ENCODE measurements at places on chromosomes 12 and 14.

- no peak for DNase-seq
Observed at GRCh38 chr12:82426586-82426985, 68.3 kb downstream of the METTL25 start.

GRCh38 chr14:80959496-80959895, 4.1 kb downstream of the TSHR start:
- DNase-seq: no peak

DNA sequence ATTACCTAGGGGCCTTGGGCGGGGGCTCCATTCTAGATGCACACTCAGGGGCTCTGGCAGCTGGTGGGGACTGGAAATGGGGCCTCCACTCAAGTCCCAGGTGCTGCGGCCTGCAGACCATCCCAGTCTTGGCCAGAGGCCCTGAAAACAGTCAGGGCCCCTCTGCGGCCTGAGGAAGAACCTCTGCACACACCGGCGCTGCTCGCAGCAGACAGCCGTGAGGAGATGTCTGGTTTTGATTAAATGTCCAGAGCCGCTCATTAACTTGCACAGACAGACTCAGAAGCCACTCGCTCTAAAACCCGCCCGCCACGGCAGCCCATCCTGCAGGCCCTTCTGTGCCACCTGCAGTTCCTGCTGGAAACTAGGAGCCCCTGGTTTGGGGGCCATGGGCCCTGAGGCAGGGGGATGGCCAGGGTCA, 36.4 kb upstream of the NCOR2 start:
- no peak for DNase-seq

DNA sequence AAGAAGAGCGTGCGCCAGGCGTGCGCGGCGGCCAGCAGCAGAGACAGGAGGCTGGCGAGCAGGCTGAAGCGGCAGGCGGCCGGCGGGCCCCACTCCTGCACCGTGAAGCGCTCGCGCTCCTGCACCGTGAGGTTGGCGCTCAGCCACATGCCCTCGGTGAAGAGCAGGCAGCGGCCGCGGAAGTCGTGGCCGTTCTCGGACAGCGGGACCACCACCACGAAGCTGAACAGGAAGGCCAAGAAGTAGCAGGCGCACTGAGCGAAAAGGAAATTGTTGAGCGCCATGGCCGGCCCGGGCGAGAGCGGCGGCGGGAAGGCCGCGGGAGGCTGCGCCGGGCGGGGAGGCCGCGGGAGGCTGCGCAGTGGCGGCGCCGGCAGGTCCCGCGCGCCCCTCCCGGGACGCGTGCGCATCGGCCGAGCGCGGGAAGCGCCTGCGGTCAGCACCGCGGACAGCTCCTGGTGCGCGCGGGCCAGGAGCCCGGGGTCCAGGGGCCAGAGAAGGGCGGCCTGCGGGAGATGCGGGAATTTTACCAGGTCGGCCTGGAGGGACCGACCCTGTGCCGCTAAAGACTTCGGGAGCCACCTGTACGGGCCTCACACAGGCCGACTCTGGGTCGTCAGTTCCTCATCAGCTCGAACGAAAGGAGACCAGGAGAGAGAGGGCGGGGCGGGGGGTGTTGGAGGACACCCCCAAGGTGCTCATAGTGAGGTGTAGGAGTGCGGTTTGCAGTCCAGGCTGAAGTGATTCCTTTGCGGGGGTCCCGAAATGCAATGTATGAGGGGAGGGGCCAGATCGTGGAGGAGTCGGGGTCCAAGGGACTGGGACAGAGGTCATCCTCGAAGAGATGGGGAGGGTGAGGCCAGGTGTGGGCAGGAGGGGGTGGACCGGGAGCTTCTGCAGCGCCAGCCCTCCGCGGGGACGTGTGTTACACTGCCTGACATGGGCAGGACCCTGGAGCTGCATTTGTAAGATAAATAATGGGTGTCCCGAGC, at the start of gene TMEM179:
TSS of gene TMEM179 (minus strand) at position 315 of the 992 bp plus-strand sequence. CDS start at position 284, 31 bp downstream.
- no peak for DNase-seq

- no peak for DNase-seq
Observed at GRCh38 chr12:54016478-54016964, 7.7 kb downstream of the HOXC8 start.

DNA sequence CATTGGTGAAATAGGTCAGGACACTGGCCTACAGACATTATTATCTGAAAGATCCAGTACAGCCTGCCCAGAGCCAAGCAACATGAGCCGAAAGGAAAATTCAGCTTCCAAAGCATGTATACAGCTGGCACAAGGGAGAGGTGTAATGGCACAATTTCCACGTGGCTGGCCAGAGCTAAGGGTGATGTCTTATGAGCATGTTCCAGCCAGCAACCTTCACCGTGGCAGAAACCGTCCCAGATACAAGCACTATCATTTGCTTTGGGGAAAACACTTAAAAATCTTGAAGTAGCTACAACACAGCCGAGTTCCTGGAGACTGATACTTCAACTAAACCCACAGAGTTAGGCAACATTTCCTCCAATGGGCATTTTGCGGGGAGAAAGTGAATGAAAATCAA, 44.5 kb downstream of the CORO1C start:
- DNase-seq: no peak

DNA sequence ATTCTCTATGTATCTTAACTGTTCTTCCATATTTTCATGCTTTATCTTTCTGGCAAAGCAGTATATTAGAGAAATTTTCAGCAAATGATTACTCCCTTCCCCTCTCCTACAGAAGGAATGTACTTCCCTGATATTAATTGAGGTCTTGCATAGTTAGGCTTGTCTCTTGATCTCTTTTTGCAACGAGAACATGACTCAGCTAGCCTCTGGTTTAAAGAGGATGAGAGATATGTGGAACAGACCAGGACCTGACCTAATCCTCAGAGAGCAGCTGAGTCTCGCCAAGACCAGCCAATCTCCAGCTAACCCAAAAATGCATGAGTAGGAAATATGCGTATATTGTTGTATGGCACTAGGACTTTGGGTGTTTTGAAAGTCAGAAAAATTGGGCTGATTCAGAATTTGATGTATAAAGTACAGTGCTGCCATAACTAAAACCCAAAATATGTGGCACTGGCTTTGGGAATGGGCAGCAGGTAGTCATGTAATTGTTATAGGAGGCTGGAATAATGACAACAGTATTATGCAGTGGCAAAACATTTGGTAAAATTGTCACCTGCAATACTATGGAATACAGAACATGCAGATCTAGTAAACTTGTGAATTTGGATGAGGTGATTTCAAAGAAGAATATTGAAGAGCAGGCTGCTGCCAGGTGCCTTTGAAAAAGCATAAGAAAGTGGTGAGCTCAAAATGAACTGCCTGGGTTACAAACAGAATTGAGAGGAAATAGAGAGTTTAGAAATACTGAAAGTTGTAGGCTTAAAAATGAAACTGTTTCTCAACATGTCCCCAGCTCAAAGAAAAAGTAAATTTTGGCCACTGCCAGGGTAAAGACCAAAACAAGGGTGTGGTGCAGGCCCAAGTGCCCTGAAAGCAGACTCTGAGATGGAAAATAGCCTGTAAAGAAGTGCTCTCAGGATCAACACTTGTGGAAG, 9.3 kb upstream of the USP15 start:
- DNase-seq: no peak

DNA sequence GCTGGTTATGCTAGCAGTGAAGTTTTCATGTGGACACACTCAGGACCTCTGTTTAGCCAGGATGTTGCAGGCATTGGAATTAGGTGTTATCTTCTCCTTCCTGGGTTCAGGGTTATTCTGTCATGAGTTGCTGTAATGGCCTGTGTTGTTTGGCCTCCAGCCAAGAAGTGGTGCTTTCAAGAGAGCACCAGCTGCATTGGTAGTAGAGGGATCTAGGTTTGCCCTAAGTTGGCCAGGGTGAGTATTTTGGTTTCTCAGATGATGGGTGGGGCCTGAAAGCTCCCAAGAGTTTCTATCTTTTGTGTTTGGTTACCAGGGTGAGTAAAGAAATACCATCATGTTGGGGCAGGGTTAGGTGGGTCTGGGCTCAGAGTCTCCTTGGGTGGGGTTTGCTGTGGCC, 2.7 kb upstream of the GZMH start:
- DNase-seq: no peak

DNA sequence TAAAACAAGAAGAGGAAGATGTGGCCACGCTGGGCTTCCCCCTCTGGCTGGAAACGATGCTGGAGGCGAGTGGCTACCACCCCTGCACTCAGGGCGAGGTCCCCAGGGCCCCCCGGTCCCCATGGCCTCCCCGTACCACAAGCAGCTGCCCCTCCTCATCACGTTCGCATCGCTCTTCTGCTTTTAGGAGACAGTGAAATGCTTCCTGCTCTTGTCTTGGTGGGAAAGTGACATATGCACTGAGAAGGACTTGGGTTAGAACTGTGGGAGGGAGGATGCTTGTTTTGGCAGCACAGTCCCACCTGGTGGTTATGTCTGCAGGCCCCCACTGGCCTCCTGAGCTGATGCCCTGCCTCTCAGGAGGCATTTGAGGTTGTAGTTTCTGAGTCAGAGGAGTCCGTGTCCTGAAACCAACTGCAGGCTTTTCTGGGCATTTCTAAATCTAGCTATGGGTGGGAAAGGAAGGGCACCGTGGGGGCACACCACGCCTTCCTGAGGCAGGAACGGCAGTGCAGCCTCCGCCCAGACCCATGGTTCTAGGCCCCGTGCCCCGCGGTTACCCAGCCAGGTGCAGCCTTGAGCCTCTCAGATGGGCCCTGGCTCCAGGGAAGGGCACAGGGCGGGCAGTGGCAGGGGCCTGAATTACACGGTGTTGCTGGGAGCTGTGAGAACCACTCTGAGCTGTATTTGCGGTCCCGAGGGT, 139.3 kb downstream of the ADGRD1 start:
- no peak for DNase-seq

- no peak for DNase-seq
Observed at GRCh38 chr14:70707138-70708038, 65.7 kb downstream of the TTC9 start.

GRCh38 chr12:77377116-77377515, 311.7 kb upstream of the E2F7 start:
- DNase-seq: no peak

GRCh38 chr14:35218963-35219362, 73.2 kb upstream of the PSMA6 start:
- DNase-seq: no peak

DNA sequence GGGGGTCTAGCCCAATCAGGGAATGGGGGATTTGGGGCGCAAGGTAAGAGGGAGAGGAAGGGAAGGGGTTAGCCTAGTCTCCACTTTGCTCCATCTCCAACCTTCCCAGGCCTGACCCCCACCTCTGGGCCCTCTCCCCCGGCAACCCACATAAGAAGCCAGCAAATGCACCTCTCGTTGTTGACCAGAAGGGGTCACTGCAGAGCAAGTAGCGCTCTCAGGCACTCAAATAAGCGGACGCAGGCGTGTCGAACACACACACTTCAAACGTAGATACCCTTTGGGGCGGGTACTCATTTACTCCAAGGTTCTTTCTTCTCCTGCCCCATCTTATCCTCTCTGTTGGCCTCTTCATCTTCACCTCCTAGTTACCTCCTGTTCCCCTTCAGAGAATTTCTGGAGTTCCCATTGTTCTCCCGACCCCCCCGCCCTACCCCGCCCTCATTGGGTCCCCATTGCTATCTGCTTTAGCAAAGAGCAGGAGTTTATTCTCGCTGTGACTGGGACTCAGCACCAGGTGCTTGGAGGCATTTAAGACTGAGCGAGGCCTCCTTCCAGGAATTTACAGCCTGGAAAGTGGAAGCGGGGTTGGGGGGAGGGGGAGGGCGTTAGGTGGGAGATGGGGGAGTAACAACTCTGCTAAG, 1.5 kb upstream of the SRRM4 start:
- peak; percentile 0 for DNase-seq

- no peak for DNase-seq
Observed at GRCh38 chr14:71749613-71750238, 182.5 kb upstream of the RGS6 start.

GRCh38 chr12:57520053-57520818, at the start of gene DDIT3:
Gene DDIT3, minus strand, starts transcription at chr12:57520514. Its CDS starts 3,108 bp downstream, at chr12:57517406.
- peak; percentile 99 for DNase-seq

DNA sequence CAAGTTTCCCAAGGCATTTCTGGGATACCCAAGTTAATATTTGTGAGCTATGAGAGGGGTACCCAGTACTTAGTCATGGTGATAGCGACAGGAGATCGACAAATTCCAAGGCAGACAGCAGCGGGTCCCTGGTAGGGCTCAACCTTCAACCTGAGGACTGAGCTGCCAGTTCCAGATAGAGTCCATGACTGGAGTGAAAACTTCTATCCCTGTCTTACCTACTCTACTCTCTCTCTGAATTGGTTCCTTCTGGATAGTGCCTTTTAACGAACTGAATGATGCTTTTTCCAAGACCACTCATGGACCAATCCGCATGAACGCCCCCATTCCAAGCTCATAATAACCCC, 76.9 kb upstream of the ALG10 start:
- no peak for DNase-seq

GRCh38 chr14:68780358-68781160, 12.3 kb downstream of the ZFP36L1 start:
- DNase-seq: no peak

DNA sequence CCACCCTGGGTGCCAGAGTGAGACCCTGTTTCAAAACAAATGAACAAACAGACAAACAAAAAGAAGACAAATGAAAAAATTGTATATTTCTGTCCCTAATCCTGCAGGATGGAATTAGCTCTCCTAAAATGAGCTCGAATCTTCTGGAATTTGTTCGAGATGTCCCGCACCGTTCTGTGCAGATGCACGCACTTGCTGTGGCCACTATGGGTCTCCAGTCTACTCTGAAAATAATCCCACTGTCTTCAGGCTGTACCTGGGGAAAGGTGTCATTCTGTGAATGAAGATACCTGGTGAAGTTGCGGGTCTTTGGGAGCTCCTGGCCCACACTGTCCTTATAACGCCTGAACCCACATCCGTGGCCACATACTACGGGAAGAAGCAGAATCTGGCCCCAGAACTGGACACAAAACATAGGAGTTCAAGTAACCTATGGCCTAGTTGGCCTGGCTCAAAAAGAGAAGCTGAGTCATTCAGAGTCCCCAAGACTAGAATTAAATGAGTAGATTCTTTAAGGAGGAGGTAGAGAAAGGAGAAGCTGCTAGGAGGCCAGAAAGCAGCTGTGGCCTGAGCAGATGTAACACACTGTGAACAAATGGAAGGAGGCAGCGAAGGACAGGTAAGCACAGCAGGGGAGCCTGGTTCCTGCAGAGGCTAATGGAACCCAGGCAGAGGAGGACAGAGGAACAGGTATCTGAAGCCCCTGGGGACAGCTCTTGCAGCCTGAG, 108.6 kb downstream of the FOXN3 start:
- DNase-seq: no peak

- no peak for DNase-seq
Observed at GRCh38 chr12:52045794-52046199, 5.4 kb upstream of the NR4A1 start.

- DNase-seq: no peak
Observed at GRCh38 chr12:64737539-64737938, 21.7 kb downstream of the GNS start.

DNA sequence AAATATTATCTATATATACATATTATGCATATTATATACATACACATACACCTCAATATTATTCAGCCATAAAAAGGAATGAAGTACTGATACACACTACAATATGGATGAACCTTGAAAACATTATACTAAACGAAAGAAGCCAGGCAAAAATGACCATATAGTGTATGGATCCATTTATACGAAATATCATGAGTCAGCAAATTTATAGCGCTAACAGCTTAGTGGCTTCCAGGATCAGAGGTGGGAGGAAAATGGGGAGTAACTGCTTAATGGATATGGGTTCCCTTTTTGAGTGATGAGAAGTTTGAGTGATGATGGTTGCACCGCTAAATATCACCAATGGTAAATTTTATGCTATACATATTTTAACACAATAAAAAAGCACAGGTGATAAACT, 32.7 kb downstream of the PTGER2 start:
- no peak for DNase-seq

GRCh38 chr12:76018672-76019071, 12.9 kb downstream of the PHLDA1 start:
- no peak for DNase-seq
